ENCODE measurements at places on chromosomes 12 and 14.

- no peak for DNase-seq
Measured at GRCh38 chr12:91384806-91385205, 202.2 kb upstream of the DCN start.

DNA sequence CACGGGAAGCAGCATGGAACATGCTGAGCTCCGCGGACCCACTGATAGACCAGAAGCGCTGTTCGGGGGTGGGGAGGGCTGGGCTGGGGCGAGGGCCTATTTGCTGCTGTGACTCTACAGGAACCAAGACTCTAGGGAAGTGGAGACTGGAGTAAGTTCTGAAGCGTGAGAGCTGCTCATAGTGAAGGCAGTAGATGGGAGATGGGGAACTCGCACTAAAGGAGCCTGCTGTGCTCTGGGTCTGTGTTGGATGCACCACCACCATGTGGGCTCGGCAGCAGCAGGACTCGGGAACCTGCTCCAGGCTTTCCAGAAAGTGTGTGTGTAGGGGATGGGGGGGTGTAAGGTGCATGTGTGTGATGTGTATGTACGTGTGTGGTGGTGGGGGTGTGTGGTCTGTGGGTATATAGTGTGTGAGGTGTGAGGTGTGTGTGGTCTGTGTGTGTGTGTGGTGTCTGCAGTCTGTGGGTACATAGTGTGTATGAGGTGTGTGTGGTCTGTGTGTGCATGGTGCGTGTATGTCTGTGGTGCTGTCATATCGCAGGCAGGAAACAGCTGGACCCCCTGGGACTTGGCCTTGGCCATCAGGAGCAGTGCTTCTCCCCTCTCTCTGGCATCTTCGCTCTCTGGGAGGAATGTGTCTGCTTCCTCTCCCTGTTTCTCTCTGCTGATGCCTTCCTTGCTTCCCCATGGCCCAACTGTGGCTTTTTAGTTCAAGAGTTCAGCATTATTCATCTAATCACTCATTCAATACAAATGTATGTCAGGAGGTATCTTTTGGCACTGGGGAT, 378.9 kb downstream of the FUT8 start:
- no peak for DNase-seq

GRCh38 chr14:79510659-79511058, 700.6 kb downstream of the DIO2 start:
- no peak for DNase-seq

GRCh38 chr12:31221551-31221945, 104.4 kb downstream of the SINHCAF start:
- DNase-seq, result no peak

GRCh38 chr14:92847278-92847677, 53.2 kb downstream of the GOLGA5 start:
- no peak for DNase-seq

DNA sequence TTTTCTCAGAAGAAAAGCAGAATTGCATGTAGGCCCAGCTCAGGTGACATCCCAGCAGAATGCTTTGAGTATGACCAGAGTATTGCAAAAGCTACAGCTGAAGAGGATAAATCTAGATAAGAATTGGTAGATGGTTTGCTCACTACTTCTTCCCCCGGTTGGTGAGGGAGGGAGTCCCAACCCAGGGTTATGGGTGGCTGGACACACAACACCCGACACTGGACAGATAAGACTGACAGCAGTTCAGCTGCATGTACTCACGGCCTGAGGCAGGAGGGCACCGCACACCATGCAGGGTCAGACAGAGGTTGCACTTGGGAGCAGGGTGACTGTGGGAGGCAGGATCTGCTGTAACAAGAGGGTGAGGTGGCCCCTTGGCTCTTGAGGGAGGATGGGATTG, 1.7 kb upstream of the CLEC4C start:
- DNase-seq, result no peak

DNA sequence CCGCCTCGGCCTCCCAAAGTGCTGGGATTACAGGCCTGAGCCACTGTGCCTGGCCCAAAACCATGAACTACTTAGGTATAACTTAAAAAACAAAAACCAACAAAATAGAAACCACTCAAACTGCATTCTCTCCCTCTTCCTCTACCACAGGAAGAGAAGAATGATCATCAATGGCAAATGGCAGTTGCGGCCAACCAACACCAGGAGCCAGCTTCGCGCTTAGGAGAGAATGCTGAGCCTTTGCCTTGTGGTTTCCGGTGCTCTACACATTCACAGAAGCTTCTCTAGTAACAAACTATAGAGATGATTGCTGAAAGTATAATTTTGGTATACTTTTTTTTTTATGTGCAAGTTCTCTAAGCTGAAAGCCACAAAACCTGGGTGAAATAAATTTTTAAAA, 17.1 kb downstream of the CATSPERB start:
- DNase-seq, result no peak

Measured in stimulated activated CD4-positive, alpha-beta T cell treated with anti-CD3 and anti-CD28 coated beads, Interleukin-2, amount 100 ng/mL, for 48 hours (primary cell).